ENCODE measurements at places on chromosomes 5 and 9. TPM values are rescaled to one million over a fixed set of nuclear protein-coding genes. Genes with fewer than 3 reads are reported as not detected.

Gene SPATA31E1
- not detected for total RNA-seq

- no peak for DNase-seq
Observed at GRCh38 chr5:126509339-126509738, 85.7 kb downstream of the ALDH7A1 start.

GRCh38 chr5:176739461-176740051, 70.8 kb upstream of the UNC5A start:
- peak; percentile 63 for DNase-seq

DNA sequence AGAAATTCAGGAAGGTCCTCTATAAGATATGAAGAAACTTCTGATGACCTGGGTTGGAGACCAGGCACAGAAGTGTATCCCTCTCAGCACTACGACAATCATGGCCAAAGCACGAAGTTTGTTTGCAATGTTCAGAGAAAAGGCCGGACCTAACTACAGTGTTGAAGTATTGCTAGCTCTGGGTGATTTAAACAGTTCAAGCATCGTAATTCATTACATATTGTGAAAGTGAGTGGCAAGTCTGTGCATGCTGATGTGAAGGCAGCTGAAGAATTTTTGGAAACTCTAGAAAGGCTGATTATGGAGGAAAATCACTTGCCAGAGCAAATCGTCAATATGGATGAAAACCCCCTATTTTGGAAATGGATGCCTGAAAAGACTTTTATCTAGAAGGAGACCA, 67.2 kb upstream of the PANK3 start:
- DNase-seq: no peak

- DNase-seq: no peak
Observed at GRCh38 chr5:59358005-59358861, 535.3 kb downstream of the PDE4D start.

GRCh38 chr9:107281922-107282667, 984 bp upstream of the RAD23B start:
- DNase-seq: no peak

Gene PCDHGC3
- total RNA-seq: 109 TPM

- DNase-seq: no peak
Observed at GRCh38 chr9:101269591-101270283, 115.1 kb downstream of the BAAT start.

DNA sequence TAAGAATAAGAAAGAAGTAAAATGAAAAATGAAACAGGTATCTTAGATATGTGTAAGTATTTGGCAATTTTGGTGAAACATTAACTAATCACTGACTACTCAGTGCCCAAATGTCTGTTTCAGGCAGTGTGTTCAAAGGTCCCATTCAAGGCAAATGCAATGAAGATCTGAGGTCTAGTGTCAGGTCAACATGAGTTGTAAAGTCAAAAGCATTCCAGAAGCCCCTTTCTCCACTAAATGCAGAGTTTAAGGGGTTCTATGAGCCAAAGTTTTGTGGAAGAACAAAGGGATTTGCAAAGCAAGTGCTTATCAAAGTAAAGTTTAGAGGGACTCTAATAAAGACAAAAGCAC, 71.0 kb upstream of the GPBP1 start:
- DNase-seq: no peak

Gene PCDHA9
- 0.20 TPM for total RNA-seq

Gene PCSK1
- total RNA-seq: not detected

GRCh38 chr5:180194410-180195345, 14.3 kb downstream of the RASGEF1C start:
- peak; percentile 52 for DNase-seq

- peak; percentile 61 for DNase-seq
Observed at GRCh38 chr5:6736106-6736505, 22.9 kb downstream of the TENT4A start.

Gene HACD4
- 10.6 TPM for total RNA-seq

- DNase-seq: no peak
Observed at GRCh38 chr9:34589636-34590380, at the start of gene CNTFR. Gene CNTFR (minus strand): TSS chr9:34589724. CDS start chr9:34568981, 20,743 bp downstream.

Gene HSPA4
- total RNA-seq: 64.1 TPM

DNA sequence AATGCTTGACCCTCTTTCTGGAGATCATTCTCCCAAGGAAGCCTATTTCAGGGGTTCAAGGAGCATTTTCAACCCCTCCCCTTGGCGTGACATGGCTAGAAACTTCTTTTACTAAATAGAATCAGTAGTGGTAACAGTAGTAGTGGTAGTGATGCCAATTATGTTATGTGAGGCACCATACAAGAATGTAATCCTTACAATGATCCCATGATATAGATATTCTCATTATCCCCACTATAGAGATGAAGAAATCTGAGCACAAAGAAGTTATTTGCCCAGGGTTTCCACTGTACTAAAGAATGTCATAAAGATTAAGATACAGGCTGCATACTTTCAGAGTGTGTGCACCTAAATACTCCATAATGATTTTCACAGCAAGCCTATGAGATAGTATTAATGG, 155.4 kb upstream of the CLINT1 start:
- no peak for DNase-seq

DNA sequence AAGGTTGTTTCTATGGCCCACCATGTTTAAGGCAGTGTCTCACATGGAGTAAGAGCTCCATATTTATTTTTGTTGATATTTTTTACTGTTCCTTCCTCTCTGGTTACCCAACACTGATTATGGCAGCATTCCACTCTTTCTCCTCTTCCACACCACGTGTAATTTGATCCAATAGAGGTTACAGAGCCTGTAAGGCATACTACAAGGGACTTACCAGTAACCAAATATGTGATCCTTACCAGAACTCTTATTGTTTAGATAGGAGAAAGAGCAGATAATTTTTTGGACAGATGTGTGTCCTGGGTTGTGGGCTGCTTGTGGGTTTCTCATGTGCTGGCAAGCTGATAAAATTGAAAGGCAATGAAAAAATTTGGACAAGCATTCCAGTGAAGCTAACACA, 261.3 kb downstream of the TMEM167A start:
- no peak for DNase-seq

Gene ENTPD2
- 0.41 TPM for total RNA-seq

Gene CCNJL
- total RNA-seq: 16.6 TPM

DNA sequence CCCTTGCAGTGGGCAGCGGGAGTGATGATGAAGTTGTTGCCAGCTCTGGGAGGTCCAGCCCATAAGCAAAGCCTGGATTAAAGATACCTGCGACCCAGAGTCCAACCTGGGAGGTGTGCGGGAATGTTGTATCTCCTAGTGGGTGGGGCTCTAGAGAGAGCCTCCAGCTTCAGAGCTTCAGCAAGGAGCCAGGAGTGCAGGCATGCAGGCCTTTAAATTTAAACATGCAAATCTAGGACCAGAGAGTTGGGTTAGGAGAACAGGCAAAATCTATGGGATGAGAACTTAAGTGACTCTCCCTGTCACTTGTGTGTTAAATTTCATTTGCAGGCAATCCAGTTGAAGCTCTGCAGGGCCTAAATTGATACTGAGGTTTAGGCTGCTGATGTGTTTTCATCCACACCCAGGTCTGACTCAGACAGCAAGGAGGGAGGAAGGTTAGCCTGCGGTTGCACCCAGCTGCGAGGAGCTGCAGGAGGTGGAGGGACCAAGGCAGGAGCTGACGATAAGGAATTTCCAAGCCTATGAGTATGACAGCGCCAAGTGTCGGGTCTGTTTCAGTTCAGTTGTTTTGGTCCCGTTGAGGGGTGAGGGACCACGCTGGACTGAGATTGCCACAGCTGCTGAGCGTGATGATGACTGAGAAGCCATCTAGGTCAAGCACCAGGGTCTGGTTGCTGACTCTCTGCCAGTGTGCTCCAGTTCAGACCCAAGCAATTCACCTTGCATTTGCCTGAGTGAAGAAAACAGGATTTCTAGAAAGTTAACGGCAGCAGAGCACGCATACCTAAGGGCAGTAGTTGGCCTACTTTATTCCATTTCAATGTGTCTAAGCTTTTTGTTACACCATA, 243.0 kb downstream of the ICE1 start:
- DNase-seq: no peak

DNA sequence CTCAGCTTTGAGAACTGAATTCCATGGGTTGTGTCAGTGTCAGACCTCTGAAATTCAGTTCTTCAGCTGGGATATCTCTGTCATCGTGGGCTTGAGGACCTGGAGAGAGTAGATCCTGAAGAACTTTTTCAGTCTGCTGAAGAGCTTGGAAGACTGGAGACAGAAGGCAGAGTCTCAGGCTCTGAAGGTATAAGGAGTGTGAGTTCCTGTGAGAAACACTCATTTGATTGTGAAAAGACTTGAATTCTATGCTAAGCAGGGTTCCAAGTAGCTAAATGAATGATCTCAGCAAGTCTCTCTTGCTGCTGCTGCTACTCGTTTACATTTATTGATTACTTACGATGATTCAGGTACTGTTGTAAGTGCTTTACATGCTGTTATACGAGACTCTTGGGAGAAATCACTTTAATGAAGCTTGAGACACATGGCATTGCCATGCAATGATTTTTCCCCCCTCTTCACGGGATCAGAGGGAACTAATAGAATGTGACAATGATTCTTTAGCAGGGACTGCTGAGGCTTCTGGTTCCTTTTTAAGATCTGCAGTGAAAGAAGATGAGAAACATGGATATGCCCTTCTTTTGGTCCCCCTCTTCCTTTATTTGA, 63.8 kb downstream of the PTTG1 start:
- DNase-seq: no peak

Gene HTR4
- total RNA-seq: 0.43 TPM

DNA sequence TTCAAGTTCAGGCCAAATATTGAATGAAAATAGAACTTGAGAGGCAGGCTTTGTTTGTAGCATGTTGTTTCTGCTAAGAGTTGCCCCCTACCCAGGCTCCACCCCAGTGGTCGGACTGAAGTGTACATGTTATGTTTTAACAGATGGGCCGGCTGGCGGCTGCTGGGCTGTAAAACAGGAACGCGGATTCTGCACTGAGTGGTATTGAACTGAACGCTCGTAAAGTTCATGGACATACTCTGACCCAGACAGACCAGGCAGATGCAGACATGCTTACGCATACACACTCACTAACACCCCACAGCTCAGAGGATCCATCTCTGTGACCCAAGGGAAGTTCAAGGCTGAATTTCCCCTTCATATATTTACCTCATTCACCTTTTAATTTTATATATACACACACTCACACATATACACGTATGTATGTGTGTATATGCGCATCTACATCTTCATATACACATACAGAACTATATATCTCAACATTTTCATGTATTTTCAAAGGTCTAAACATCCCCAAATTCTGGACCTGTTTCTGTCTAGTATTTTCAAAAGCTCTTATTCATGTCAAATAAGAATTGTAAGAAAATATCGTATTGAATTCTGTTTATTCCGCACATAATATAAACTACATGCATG, 1.4 kb downstream of the MARCHF3 start:
- no peak for DNase-seq

- peak; percentile 77 for DNase-seq
Observed at GRCh38 chr9:137301081-137301947, 757 bp downstream of the NRARP start.

Gene TRIM7
- total RNA-seq: 4.9 TPM

DNA sequence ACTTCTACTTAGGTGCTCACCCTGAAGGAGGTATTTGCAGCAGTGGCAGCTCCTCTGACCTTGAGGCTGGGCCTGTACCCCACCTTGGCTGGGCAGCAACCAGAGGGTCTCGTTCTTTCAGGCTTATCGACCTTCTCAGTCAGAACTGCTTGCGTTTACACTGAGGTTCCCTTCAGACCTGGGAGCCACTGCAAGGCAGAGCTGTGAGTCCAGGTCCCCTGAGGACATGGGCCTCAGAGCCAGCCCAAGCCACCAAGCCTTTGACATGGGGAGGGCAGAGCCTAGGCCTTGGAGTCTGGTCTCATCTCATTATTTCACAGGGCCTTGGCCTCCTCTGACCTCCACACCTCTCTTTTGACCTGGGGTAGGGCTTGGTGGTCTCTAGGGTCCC, 13.7 kb downstream of the ACSL6 start:
- DNase-seq: peak; percentile 25

Gene SPATA31D4
- total RNA-seq: not detected

- no peak for DNase-seq
Observed at GRCh38 chr5:30279237-30279636, 914.2 kb upstream of the CDH6 start.

Gene RNF208
- total RNA-seq: 6.7 TPM

Gene HMMR
- total RNA-seq: 1.6 TPM

Gene HMCN2
- total RNA-seq: 7.8 TPM

DNA sequence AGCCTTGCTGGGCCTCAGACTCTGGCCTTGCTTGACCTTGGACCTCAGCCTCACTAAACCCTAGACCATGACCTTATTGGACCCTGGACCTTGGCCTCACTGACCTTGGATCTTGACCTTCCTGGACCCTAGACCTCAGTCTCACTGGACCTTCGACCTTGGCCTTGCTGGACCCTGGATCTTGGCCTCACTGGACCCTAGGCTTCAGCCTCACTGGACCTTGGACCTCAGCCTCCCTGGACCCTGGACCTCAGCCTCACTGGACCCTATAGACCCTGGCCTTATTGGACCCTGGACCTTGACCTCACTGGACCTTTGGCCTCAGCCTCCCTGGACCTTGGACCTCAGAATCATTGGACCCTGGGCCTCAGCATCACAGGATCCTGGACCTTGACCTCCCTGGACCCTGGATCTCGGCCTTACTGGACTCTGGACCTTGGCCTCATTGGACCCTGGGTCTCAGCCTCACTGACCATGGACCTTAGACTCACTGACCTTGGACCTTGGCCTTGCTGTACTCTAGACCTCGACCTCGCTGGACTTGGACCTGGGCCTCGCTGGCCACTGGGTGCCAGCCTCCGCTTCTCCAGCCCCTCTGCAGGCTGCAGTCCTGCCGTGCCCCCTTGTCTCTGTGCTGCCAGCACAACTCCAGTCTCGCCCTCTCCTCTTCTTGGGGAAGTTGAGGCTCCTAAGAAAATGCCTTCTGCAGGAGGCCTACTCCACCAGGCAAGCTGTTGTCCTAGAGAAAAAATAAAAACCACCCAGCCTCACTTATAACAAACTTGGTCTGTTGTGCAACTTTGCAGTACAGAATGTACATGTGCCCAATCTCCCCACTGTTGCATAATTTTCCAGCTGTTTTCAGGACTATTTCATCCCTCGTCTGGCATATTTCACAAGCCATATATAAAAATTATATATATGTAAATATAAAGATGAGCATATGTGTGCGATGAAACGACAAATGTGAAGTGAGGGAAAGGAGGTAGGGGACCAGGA, 11.0 kb upstream of the ADAMTS2 start:
- no peak for DNase-seq

GRCh38 chr9:83765376-83765775, 52.2 kb downstream of the GKAP1 start:
- DNase-seq: no peak

Data from upper lobe of right lung (tissue), 1 donor.